Stimulated activated naive CD4-positive, alpha-beta T cell (primary cell): ENCODE measurements at places on chromosomes 7 and 10.

- DNase-seq: no peak
Observed at GRCh38 chr10:28581916-28582315, 49.0 kb downstream of the WAC start.

- DNase-seq: no peak
Observed at GRCh38 chr7:36865019-36865418, 140.7 kb upstream of the AOAH start.

- no peak for DNase-seq
Observed at GRCh38 chr10:29668628-29669027, 33.9 kb upstream of the SVIL start.

DNA sequence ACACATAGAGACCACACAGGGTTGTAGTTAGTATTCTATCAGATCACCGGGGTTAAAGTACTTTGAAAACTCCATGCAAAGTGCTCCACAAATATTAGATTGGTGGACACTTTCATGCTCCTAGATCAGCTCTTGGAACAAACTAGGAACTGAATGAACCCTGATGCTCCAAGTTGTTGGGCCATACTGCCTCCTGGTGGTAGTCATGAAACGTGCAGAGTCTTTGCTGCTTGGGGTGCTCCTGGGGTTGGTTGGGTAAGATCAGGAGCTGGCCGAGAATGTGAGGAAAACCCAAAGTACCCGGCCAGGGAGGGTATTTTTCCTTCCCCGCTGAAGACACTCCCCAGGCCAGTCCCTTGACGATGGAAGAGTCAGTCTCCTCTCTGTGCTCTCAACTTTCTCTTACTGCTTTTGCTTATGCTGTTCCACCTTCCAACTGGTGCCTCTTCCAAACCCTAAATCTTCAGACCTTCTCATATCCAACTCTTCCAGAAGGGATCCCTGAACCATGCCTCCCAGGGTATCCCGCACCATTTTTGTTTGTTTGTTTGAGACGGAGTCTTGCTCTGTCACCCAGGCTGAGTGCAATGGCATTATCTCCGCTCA is 918 bp upstream of the RPEL1 start:
- peak; percentile 46 for DNase-seq

DNA sequence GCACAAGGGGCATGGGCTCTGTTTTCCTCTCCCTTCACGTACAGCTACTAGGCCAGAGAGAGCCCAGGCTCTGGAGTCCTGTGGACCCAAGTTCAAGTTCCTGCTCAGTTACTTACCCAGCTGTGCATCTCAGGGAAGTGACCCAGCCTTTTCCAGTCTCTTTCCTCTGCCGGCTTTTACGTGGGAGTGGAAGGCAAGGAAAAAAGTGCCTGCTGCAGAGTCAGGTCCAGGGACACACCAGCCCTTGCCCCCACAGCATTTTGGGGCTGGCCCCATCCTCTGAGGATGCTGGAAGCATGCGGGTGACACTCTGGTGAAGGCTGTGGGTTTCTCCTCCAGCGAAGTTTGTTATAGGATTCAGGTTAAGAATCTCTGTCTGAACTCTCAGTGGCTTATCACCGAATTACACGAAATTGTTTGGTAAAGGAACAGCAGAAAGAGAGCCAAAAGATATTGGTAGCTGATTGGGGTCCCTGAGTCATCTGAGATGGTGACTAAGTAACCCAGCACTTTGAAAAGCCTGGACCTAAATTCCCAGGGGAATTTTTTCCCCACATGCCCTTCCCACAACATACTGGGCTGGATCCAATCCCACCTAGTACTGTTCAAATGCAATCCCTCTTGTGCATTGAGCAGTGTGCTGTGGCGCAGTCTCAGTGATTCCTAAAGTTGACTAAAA is 424.3 kb downstream of the RPS24 start:
- no peak for DNase-seq

DNA sequence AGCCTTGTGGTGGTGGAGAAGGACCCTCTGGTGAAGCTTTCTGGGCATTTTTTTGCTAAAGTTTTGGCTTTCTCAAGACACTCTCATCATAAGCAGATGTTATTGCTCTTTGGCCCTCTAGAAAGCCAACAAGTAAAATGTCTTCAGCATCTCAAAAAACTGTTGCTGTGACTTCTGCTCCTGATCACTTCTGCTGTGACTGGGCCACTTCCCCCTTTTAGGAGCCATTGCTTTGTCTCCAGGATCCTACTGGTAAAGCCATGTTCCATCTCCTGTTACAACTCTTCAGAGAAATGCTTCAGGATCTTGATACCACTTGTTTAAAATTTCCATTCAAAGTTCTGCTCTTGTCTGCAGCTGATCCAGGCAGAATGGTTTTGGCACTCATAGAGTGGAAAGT is 10.9 kb downstream of the PARP12 start:
- DNase-seq: no peak

GRCh38 chr7:116139007-116139406 is 71.3 kb upstream of the TES start:
- DNase-seq: no peak

GRCh38 chr7:147305827-147306226 is 1189.2 kb downstream of the CNTNAP2 start:
- DNase-seq: no peak
